ENCODE measurements at places on chromosomes 2 and 18.

DNA sequence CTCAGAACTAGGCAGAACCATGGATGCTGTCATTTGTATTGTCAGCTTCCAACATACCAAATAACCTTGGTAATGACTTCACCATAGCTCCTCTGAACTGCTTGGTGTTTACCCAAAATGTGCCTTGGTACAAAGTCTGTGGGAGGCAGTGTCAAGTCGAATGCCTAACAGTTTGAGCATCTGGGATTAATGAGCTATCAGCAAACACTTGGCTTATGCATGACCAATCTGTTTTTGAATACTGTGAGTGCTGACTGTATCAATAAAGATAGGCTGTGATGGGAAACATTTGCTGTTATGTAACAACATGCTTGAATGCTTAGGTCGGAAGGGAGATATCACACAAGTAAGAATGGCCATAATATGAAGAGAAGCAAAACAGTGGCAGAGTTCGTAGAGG is 455.4 kb downstream of the CMPK2 start:
- DNase-seq = no peak

DNA sequence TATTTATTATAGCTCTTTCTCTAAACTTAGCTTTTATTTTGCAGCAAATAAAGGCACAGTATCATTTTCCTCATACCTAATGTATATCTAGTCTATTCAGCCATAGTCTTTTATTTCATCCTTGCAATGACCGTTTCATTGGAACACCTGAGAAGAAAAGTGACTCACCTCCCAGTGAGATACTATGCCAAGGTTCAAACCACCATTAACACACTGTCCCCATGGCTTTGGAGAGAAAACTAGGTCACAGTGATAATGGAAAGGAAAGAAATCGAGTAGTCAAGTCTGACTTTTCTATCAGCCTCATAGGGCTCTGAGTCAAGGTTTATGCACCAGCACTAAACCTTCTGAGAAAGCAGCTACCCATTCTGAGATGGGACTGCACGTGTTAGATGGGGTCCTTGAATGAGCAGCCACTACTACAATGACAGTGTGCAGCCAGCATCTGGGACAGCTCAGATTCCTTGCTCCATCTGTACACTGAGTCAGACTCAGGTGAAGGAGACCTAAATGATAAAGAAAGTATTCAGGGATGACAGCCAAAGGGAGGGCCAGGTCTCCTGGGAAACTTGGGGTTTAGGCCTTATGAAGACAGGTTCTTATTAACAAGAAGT is 971.1 kb upstream of the ACVR2A start:
- DNase-seq = no peak

GRCh38 chr2:151673016-151673415 is 61.3 kb downstream of the NEB start:
- DNase-seq = no peak

DNA sequence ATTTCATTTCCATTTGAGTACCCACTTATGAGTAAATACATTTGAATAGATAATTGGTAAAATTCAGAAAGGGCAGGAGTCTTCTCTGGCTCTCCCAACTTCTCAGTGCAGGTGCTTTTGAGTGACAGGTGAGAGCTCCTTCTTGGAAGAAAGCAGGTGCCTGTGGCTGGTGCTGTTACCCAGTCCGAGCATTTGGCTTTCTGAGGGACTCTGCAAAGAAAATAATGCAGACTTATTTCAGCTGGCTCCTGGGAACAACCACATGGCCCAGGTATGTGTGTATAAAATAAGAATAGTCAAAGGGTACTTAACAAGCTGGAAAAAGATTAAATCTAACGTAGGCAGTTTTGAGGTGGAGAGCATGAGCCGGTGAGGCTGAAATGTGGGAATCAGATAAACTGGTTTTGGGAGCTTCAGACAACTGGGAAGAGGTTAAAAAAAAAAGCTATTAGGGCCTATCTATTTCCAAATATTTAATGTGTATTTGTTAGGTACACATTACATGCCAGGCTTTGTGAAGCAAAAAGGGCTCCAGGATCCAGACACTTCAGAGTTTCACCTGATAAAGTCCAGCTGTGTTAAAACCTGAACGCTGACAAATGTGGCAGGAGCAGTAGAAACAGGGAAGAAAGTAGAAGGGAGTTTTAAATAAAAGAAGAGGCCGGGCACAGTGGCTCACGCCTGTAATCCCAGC is 20.6 kb downstream of the ZNF236 start:
- DNase-seq = no peak

DNA sequence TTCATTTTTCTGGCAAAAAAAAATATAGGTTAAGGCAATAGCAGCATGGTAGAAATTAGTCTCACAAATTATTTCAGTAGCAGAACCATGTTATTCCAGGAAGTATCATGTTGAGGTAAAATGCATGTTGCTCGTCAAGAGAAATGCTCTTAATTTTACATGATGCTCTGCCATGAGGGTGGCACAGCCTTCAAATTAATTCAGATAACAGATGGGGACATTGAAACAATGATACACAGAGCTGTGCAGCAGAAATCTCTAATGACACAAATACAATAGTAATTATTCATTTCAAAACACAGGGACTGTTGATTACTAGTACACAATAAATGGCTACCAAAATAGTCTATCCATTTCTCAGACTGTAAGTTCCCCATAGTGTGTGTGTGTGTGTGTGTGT is 24.8 kb downstream of the GAREM1 start:
- no peak for DNase-seq

GRCh38 chr18:57915865-57916582 is 112.9 kb upstream of the ATP8B1 start:
- DNase-seq = no peak

DNA sequence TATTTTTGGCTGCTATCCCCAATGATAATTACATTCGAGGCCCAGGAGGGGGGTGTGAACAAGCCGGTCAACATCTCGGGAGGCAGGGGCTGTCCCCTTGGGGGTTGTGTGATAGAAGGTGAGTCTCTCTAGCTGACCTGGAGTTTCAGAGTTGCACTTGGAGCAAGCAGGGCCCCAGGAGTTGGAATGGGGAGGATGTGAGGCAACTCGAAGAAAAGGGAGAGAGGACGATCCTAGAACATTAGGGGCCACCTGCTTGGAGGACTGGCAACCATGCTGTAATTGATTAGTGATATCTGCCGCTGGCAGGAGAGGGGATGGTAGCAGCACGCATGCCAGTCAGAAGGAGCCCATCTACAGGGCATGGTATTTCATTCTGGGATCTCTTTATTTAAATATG is 122.6 kb downstream of the CTIF start:
- DNase-seq = no peak

GRCh38 chr2:30883822-30884221 is 76.6 kb upstream of the CAPN13 start:
- no peak for DNase-seq

- no peak for DNase-seq
These were observed 62.9 kb downstream of the MIB1 start for GRCh38 chr18:21803495-21803894.

GRCh38 chr2:174711206-174711605 is 53.1 kb downstream of the CHRNA1 start:
- no peak for DNase-seq
